Fibroblast of skin of right quadriceps (primary cell): ENCODE measurements at places on chromosomes 11 and 22.

GRCh38 chr11:130995266-130995665, 79.0 kb upstream of the SNX19 start:
- no peak for DNase-seq

DNA sequence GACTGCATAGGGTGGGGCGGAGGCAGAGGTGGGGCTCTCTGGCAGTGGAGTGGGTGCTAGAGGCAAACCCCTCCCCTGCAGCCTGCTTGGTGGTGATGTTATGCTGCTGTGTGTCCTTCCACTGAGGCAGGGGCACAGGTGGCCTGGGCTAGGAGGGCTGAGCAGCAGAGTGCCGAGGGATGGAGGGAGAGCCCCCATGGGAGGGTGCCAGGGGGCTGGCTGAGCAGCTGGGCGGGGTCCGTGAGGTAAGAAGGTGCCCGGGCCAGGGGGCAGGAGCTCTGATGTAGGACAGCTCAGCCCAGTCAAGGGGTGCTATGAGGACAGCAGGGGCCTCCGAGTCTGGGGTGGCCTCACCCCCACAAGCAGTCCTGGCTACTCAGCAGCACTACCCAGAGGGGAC, 4.2 kb downstream of the CLDN5 start:
- no peak for DNase-seq

- DNase-seq, result no peak
These were observed 457.0 kb downstream of the MN1 start for GRCh38 chr22:27344546-27344945.

DNA sequence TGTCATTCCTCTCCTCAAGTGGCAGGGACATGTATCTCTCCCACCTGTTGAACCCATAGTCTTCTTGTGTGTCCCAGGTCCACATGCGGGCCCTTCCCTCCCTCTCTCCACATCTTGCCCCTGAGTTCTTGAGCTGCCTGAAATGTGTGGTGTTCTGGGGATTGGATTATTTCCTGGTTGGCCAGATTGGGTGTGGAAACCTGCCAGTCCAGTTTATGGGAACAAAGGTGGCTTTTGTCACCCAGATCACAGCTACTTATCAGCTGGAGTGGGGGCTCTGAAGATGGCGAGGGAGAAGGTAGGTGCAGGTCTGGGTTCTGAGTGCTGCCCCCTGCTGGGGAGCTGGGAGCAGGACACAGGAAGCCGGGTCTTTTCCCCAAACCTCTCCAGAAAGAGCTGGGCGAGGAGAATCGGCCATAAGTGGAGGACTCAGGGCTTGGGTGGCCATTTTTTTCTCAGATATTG, 14.2 kb downstream of the DTX4 start:
- DNase-seq, result no peak

DNA sequence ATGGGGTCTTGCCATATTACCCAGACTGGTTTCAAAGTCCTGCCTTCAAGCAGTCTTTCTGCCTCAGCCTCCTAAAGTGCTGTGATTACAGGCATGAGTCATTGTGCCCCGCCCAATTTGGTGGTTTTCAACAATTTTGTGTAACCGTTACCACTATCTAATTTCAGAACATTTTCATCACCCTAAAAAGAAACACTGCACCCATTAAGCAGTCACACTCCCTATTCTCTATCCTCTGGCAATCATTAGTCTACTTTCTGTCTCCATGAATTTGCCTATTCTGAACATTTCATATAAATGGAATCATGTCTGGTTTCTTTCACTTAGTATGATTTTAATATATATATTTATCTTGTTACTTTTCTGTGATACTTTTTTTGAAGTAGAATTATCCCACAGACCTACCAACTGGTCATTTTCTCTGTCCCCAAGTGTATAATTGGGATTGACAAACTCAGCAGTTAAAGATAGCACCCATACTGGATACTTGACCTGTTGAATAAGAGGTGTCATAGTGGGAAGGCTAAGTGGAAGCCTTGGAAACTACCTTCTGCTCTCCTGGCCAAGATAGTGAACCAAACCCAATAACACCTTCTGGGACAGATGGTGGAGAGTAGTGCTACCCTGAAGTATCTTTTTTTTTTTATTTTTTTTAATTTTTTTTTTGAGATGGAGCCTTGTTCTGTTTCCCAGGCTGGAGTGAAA, 64.8 kb downstream of the STIM1 start:
- DNase-seq, result peak; percentile 72

- no peak for DNase-seq
These were observed 5.6 kb downstream of the RGL4 start for GRCh38 chr22:23696326-23696851.

- DNase-seq, result peak; percentile 50
These were observed 18.9 kb downstream of the AP1B1 start for GRCh38 chr22:29369460-29369859.

GRCh38 chr11:120182790-120183491, 27.9 kb upstream of the OAF start:
- DNase-seq, result no peak

- DNase-seq, result peak; percentile 26
These were observed 7.4 kb upstream of the PMM1 start for GRCh38 chr22:41596776-41597634.

- no peak for DNase-seq
These were observed 25.8 kb downstream of the ART5 start for GRCh38 chr11:3615998-3616397.
